CD4-positive, alpha-beta memory T cell (primary cell): ENCODE measurements at places on chromosomes 12 and 14.
A peak's percentile ranks its signal among the peaks of the same experiment; 100 is the strongest.

DNA sequence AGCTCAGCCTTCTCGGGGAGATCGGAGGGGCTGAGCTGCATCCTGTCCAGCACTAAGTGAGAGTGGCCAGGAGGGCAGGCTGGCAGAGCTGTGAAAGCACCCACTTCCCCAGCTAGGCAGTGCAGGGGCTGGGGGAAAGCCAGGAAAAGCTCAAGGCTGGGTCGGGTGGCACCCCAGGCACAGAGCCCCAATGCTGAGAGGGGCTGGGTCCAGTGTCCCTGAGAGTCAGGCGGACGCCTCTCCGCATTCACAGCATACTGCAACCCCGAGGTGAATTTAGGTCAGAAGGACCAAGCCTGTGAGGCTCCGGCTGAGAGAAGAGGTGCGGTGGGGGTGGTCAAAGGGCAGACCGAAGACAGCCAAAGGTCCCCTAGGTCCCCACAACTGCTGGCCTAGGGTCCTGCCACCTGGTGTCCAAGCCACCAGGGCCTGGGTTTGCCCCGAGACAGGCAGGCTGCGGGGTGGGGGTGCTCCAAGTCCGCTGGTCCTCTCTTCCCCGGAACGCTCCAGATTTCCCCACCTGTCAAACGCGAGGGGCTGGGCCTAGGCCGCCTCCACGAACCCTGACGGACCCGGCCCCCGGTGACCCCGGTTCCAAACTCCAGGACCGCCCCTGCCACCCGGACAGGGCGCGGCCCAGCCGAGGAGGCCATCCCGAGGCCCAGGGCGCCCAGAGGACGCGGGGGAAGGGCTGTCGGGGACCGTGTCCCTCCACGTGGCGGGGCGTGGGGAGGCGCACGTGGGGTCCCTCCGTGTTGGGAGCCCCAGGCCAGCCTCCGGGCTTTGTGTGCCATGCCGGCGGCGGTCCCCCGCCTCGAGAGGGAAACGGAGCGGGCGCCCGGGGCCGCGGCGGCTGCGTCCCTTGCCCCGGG is 527 bp downstream of the CAMKK2 start:
- DNase-seq: peak; percentile 9

GRCh38 chr12:49288412-49288853 is 6.5 kb upstream of the PRPH start:
- peak; percentile 67 for DNase-seq

DNA sequence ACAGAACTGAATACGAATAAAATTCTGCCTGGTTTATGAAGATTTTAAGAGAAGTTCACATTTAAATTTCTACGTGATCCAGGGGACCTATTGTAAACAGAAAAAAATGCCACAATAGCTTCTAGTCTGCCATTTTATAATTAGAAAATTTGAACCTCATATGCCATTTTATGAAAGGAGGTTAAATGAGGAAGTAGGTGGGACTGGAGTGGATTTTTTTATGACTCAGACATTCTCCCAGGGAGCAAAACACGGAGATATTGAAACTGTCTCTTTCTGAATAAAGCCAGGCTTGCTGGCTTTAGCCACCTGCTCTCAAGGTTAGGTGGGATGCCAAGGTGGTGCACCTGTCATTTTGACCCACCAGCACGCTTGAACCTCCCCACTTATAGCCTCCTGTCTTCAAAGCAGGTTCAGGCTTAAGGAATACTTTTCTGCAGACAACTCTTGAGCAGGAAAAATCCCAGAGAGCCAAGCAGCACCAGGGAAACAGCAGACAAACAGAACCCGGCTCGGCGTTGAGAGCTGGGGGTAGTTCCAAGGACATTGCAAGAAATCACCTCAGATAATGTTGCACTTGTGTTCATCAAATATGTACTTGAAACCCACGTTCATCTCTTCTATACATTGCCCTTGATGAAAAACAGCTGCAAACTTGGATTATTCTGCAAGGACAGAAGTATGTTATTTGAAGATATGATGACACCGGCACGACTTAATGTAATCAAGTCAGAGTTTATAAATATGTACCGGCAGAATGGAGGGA is 203.7 kb downstream of the PPM1H start:
- DNase-seq: no peak

DNA sequence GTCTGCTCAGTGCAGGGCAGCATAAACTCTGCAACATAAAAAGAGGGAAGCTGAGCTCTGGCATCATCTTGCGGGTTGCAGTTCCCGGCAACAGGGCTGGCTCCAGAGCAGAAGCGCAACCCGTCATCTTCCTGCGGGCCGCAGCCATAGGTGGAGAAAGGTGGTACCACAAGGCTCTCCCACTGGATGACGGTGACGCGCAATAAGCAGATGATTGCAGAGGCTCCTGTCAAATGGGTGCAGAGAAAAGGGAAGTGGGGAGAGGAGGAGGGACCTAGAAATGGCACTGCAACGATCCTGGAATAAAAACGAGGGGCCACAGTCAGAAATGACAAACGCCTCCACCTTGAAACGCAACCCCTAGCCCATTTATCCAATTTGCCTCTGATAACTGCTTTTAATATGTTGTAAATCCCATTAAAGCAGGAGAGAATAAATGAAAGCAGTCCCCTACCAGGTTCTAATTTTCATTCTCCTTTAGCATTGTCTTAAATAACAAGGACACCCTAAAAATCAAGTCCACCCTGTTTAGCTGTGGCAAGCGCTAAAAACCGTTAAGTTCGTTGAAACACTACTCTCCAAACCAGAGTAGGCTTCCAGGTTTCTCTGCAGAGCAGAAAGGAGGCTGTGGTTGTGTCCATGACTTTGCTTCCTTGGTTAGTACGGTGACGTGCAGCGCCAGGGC is 30.9 kb upstream of the TUBA1C start:
- DNase-seq: no peak

DNA sequence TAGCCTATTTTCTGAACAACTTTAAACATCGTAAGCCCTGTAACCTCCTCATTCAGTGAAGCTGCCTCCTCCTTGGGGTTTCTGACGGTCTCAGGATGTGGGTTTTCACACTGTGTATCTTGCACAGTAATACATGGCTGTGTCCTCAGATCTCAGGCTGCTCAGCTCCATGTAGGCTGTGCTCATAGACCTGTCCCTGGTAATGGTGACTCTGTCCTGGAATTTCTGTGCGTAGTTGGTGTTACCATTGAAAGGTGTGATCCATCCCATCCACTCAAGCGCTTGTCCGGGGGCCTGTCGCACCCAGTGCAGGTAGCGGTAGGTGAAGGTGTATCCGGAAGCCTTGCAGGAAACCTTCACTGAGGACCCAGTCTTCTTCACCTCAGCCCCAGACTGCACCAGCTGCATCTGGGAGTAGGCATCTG is 980.5 kb downstream of the TMEM121 start:
- DNase-seq: peak; percentile 77

- DNase-seq: no peak
Observed at GRCh38 chr12:68121143-68121542, 38.4 kb downstream of the IFNG start.

DNA sequence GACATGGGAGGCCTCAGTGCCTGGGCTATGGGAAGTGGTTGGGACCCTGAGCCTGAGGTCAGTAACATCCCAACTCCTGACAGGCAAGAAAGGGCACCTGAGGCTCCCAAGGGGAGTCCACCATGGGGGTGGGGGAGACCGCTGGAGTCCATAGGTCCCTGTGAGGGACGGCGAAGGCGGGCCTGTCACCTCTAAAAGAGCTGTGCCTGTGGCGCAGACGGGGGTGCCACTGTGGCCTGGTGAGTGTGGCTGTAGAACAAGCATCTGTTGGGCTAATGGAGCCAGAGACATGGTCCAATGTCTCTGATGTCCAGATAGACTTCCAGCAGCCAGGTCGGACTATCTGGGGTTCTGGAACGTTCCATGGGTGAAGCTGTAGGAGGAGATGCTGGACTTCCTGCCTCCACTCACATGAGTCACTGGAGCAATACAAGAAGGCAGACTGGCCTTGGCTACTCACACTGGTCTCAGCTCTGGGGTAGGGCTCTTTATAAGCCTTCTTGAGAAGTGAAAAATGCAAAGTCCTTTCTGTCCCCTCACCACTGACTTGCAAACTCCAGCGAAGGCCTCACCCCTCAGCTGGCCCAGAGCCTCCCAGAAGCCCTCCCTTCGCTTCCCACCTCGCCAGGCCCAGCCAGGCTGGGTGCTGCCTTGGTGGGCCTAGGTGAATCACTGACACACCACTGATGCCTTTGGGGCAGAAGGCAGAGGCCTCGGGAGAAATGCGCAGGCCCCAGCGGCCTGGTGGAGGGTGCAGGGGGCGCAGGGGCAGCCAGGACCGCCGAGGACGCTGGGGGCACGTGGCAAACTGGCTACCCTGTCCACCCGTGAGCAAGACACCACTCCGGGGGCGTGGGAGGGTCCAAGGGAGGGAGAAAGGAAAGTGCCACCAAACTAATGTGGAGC is 1.1 kb upstream of the TRAF3 start:
- DNase-seq: no peak
